Stimulated activated CD8-positive, alpha-beta memory T cell treated with anti-CD3 and anti-CD28 coated beads, Interleukin-4, amount 100 ng/mL, for 48 hours (primary cell): ENCODE measurements at places on chromosomes 6 and 20.

- no peak for DNase-seq
These were observed 89.9 kb downstream of the SEL1L2 start for GRCh38 chr20:13900496-13900895.

DNA sequence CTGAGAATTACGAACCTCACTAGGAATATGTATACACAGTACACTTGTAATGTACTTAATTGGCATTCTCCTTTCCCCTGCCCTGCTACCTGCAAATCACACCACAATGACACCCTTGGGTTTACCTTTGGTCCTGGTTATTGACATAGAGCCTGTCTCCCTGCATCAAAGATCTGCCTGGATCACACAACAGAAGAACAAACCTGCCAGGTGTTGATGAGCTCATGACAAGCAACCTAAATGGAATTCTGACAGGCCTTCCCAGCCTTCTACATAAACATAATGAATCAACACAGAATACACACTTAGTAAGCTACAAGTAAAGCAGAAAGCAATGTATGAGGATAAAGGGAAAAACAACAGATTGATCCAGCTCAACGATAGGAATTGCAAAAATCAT lies 95.6 kb downstream of the HDGFL1 start:
- DNase-seq = no peak

DNA sequence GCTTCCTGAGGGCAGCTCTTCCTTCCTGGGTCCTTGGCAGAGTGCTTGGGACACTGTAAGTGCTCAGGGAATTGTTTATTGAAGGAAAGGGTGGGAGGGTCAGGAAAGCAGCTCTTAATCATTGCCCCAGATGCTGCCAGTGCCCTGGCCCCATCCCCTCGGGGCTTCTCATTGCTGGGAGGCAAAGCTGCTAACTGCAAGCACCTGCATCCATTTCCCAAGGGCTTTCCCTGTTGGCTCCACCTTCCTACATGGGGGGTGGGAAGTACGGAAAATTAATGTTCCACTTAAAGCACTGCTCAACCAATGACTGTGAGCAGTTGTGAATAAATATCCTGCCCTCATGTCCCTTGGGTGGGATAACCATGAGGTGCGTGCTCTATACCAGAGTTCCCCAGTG lies 56.4 kb downstream of the NDUFAF5 start:
- no peak for DNase-seq

DNA sequence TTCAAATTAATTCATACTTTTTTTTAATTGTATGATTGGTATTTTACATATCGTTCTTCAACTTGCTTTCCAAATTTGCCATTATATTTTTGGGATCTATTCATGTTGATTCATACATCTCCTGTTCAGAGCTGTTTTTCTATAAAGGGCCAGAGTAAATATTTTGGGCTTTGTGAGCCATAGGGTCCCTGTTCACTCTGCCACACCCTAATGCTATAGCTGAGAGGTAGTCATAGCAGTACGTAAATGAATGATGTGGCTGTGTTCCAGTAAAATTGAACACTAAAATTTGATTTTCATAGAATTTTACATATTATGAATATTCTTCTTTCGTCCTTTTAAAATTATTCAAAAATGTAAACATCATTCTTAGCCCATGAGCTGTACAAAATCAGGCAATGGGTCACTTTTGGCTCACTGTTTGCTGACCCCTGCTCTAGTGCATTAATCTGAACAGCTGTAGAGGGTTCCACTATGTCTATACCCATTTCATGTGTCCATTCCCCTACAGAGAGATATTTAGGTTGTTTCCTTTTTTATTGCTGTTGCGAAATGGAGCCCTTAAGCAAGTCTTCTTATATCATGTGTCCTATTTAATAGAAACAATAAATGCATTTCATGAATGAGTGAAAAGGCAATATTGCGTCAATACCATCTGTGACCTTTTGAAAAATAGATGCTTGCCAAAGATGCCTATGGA lies 136.4 kb upstream of the SALL4 start:
- no peak for DNase-seq

- DNase-seq = no peak
These were observed 26.6 kb upstream of the SRSF6 start for GRCh38 chr20:43431134-43431519.

GRCh38 chr6:140029551-140029950 lies 655.1 kb upstream of the CITED2 start:
- DNase-seq = no peak

DNA sequence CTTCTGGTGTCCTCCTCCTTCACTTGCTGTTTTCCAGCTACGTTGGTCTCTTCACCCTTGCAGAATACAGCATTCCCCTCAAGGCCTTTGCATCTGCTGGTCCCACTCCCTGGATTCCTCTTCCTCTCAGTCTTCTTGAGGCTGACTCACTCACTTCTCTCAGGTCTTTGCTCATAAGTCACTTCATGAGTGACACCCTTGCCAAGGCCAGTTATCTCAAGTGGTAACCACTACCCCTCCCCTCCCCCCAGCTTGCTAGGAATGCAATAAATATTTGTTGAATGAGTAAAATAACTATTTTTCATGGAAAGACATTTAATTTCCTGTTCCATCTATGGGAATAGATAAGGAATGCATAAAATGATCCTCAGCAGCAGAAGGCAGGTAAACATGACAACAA lies 131.7 kb downstream of the PLCB4 start:
- DNase-seq = no peak

- no peak for DNase-seq
These were observed 99.3 kb upstream of the PROKR2 start for GRCh38 chr20:5416086-5416485.

DNA sequence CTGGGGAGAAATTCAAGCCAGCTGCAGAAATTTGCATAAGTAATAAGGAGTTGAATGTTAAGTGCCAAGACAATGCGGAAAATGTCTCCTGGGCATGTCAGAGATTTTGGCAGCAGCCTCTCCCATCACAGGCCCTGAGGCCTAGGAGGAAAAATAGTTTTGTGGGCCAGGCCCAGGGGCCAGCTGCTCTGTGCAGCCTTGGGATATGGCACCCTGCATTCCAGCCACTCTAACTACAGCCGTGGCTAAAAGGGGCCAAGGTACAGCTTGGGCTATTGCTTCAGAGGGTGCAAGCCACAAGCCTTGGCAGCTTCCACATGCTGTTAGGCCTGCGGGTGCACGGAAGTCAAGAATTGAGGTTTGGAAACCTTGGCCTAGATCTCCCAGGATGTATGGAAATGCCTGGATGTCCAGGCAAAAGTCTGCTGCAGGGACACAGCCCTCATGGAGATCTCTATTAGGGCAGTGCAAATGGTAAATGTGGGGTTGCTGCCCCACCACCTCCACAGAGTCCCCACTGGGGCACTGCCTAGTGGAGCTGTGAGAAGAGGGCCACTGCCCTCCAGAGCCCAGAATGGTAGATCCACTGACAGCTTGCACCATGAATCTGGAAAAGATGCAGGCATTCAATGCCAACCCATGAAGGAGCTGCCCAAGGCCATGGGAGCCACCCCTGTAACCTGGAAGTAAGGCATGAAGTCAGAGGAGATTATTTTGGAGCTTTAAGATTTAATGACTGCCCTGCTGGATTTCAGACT lies 126.5 kb downstream of the DTNBP1 start:
- DNase-seq = no peak

DNA sequence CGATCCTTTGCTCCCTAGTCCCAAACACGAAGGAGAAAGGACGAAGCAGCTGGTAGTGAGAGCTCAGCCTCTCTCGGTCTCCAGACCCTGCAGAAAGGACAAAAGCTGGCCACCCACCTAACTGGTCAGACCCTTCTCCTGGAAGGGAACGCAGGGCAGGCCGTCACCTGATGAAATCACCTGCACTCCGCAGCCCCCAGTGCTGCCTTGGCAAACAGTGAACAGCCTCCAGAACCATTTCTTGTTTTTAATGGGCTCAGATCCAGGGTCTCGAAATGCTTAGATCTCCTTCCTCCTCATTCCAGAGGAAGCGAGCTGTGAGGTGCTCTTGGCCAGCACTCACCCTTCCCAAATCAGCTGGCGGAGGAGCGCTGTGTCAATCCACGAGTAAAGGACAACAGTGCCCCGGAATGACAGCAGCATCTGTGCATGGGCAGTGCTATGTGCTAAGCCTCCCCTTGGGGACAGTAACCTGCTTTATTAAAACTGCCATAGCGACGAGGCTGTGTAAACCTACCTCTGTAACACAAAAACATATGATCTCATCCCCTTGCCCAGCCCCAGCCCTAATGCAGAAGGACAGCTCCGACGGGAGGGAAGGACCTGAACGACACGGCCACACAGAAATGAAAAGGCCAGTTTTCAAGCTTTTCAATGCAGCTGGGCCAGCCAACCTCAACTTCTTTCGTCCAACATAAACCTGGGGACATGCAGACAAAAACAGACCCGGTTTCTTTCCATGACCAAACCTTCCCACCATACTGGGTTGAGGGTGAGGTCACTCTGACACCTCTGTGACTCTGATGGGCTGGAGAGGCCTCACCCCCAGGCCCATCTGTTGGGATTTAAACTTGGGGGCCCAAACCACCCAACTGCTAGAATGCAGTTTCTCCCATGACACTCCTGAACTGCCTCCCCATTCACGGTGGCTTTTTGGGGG lies 43.3 kb downstream of the SULF2 start:
- no peak for DNase-seq
